ENCODE measurements at places on chromosomes 6 and 20.

- DNase-seq = peak; percentile 54
These were observed 88.4 kb downstream of the CDC5L start for GRCh38 chr6:44475779-44476434.

GRCh38 chr6:3750317-3751076 is 1.0 kb downstream of the PXDC1 start:
- peak; percentile 77 for DNase-seq

DNA sequence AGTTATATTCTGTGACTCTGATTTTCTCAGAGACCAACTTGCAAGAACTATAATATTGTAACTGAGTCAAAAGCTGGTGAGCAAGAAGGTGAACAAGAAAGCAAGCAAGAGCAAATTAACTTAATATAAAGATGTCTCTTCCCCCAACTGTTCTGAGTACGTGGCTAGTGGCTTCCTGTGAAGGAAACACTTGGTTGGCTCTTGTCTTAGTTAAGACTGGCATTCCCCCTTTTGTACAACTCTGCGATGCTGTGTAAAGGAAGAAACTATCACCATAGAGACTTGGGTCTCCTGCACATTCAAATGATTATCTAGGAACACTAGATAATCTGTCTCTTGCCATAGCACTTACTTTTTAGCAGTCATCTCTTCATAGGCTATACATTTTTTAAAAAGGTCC is 47.3 kb upstream of the TNFAIP3 start:
- DNase-seq = no peak

DNA sequence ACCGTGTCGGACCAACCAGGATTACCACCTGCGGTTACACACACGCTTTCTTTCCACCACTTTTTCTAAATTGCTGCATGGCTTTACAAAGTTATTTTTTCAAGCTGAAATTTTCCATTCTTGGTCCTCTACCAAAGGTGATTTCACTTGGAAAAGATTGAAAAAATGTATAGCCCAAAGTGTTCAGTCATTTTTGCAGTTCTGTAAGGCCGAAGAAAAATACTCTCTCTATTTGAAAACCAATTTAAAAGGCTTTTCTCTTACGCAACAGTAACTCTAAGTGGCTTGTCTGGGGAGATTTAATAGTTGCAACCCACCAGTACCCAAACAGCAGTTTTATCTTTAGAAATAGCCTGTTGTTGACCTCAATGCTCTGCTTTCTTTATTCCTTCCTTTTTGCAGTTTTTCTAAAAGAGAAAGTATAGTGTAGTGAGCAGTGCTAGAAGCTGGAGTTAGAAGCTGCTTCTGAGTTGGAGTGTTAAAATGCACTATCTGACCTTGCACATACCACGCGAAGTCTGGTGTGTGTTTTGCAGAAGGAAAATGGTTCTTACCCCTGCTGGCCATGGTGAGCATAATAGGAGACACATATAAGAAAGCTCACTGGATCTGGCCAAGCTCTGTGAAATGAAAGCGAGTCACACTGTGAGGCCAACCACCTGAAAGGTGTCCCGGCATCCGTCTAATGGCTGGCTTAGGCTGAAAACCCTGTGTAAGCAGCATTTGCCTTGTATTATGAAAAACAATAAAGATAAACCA is 271.6 kb upstream of the PRND start:
- DNase-seq = no peak

DNA sequence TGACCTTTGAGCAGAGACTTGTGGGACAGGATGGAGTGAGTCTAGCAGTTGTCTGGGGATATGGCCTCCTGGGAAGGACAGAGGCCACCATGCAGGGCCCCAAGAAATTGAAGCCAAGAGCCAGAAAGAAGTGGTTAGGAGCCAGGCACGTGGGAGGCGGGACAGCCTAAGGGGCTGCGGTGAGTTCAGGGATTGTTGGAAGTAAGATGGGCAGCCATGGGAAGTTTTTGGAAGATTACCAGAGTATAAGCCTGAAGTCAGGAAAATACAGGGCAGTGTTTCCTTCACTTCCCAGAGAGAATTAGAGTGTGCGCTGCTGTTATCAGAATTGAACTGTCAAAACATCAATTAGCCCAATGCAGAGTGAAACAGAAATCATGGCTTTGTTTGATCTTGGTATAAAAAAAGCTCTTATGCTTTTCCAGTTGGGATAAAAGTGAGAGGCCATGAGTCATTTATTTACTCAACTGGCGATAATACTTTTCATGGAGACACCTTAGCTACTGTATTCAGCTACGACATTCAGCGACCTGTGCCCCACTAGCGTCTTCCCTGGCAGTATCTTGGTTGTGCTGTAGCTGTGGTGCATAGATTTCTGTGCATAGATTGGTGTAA is 66.9 kb downstream of the PHACTR2 start:
- no peak for DNase-seq
